ENCODE measurements at places on chromosomes 5 and 9. TPM values are rescaled to one million over a fixed set of nuclear protein-coding genes. Genes with fewer than 3 reads are reported as not detected.

NFIB gene
- not detected for total RNA-seq

SHROOM1 gene
- 2.4 TPM for total RNA-seq

TMEFF1 gene
- 0.29 TPM for total RNA-seq

FOXD4L3 gene
- not detected for total RNA-seq

- peak; percentile 65 for DNase-seq
- H3K36me3 ChIP-seq, result peaks cover 78% of the 10 kb centered on the region
- H3K4me1 ChIP-seq, result peaks cover 64% of the 10 kb centered on the region
- H3K4me3 ChIP-seq, result peak overlapping the region; percentile 99
- no peaks in the 10 kb centered on the region for H3K27me3 ChIP-seq
- peak overlapping the region; percentile 95 for H3K27ac ChIP-seq
Measured at GRCh38 chr5:159098603-159099436, 896 bp downstream of the EBF1 start.

GRCh38 chr9:136459425-136459824 lies 19.8 kb upstream of the INPP5E start:
- H3K4me1 ChIP-seq, result no peaks in the 10 kb centered on the region
- no peak for DNase-seq
- H3K4me3 ChIP-seq, result no peak overlapping the region
- H3K27ac ChIP-seq, result no peak overlapping the region
- no peaks in the 10 kb centered on the region for H3K27me3 ChIP-seq
- H3K36me3 ChIP-seq, result peaks cover 90% of the 10 kb centered on the region

DNA sequence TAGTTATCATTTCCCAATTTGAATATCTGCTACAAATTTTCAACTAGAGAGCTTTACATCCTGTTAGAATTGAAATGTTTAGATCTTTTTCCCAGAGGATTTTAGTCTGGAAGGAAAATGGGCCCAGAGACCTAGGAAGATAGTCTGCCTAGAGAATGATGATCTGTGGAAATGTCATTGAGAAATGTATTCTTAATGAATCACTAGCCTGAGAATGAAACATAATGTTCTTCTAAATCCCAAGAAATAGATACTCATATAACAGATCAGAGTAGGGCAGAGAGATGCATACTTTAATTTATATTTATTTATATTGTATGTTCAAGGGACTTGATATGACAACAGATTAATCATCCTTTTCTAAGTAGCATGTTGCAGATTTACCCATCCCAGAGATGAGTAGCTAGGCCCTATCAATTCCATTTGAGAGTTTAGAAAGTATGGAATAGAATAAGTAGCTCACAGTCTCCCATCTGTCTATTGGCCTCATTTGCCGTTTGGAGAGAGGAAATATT lies 25.1 kb upstream of the SLC44A1 start:
- H3K4me3 ChIP-seq, result no peak overlapping the region
- H3K27ac ChIP-seq, result no peak overlapping the region
- peaks cover 3% of the 10 kb centered on the region for H3K36me3 ChIP-seq
- H3K4me1 ChIP-seq, result no peaks in the 10 kb centered on the region
- H3K27me3 ChIP-seq, result no peaks in the 10 kb centered on the region

- peak overlapping the region; percentile 58 for H3K4me3 ChIP-seq
- peaks cover 44% of the 10 kb centered on the region for H3K4me1 ChIP-seq
- no peaks in the 10 kb centered on the region for H3K36me3 ChIP-seq
- peak overlapping the region; percentile 50 for H3K27ac ChIP-seq
- peak; percentile 90 for DNase-seq
- H3K27me3 ChIP-seq, result no peaks in the 10 kb centered on the region
Measured at GRCh38 chr5:150458802-150459557, 9.4 kb upstream of the RPS14 start.

DNA sequence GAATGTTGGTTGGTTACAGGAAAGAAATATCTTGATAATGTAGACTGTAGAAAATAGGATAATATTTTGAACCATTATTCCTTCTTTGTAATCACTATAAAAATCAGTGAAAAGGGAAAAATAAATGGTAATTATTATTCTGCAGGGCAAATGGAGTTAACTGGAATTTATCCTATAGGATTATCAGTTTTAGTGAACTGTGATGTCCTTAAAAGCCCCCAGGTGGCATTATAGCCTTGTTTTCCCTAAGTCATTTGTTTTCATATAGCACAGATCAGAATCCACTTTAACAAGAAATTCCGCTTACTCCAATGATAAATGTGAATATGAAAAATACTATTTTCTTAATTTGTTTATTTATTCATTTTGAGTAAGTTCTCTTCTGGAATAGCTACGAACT lies 26.2 kb upstream of the WDR41 start:
- H3K27ac ChIP-seq, result no peak overlapping the region
- peaks cover 5% of the 10 kb centered on the region for H3K27me3 ChIP-seq
- H3K36me3 ChIP-seq, result no peaks in the 10 kb centered on the region
- no peak for DNase-seq
- no peaks in the 10 kb centered on the region for H3K4me1 ChIP-seq

GRCh38 chr5:30991462-30991861 lies 202.0 kb upstream of the CDH6 start:
- DNase-seq, result no peak
- H3K4me3 ChIP-seq, result no peak overlapping the region
- H3K4me1 ChIP-seq, result no peaks in the 10 kb centered on the region
- H3K27ac ChIP-seq, result no peak overlapping the region
